ENCODE measurements at places on chromosomes 3 and 15.
A peak's percentile ranks its signal among the peaks of the same experiment; 100 is the strongest.

DNA sequence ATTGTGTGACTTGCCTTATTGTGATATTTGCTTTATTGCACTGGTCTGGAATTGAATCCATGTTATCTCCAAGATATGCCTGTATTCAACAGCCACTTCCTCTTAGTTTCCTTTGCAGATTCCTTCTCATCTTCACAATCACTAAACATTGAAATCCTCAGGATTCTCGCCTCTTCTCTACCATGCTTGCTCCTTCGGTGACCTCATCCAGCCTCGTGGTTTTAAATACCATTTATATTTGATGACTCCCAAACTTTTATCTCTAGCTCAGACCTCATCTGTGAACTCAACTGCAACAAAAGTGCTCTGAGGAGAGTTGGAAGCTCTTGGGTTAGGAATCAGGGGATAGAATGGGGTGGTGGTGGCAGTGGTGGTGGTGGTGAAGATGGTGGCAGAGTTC is 19.9 kb downstream of the POLR2M start:
- DNase-seq: no peak

GRCh38 chr15:63701365-63701764 is 104.2 kb downstream of the FBXL22 start:
- DNase-seq: no peak

GRCh38 chr3:27677565-27677964 is 44.6 kb downstream of the EOMES start:
- no peak for DNase-seq

DNA sequence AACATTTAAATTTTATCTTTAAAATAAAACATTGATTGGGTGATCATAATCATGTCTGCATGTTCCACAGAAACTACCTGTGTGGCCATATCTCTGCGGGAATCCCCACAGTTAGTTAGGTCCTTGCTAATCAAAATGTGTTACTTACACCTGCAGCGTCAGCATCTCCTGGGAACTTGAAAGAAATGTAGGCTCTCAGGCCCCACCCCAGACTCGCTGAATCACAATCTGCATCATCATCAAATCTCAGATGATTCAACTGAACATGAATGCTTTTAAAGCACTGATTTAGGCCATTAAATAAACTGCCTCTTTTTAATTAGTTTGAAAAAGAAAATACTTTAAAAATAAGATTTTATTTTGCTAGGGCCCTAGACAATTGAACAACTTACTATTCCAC is 577.8 kb downstream of the PYDC2 start:
- no peak for DNase-seq

- DNase-seq: no peak
These were observed 58.8 kb downstream of the TNIK start for GRCh38 chr3:171401432-171401831.

DNA sequence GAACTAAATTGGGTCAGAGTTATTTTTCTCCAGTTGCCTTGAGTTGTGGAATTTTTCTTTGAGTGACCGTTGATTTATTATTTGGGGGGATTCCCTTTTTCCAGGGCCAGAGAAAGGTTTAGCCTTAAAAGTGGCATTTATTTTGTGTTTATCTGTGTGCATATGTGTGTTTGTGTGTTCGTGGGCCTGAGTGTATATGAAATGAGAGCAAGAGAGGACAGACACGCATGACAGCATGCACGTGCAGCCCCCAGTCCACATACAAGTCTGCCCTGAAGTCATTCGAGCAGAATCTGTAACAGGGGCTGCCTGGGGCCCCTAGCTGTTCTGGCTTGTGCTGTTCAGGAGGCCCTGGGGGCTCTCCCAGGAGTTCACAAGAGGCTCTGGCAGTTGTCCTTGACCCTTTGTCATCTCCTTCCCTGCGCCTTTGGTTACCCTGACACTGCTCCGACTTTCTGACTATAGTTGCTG is 18.3 kb upstream of the TRAK1 start:
- DNase-seq: no peak

DNA sequence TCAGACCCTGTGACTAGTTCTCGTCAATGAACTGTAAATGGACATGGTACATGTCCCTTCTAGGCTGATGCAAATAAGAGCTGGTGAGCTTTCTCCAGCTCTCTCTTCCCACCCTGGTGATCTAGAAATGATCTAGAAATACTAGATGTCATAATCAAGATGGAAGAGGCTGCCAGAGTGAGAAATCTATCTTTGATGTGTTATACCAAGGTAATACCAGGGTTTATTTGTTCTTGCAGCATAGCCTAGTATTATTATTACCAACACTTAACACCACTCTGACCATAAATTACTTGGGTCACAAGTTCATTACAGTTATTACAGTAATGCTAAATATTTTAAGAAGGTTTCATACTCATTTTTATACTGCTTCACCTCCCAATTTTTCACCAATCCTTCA is 138.4 kb upstream of the LMCD1 start:
- DNase-seq: no peak

- no peak for DNase-seq
These were observed 51.7 kb downstream of the EIF4E3 start for GRCh38 chr3:71673486-71673885.

DNA sequence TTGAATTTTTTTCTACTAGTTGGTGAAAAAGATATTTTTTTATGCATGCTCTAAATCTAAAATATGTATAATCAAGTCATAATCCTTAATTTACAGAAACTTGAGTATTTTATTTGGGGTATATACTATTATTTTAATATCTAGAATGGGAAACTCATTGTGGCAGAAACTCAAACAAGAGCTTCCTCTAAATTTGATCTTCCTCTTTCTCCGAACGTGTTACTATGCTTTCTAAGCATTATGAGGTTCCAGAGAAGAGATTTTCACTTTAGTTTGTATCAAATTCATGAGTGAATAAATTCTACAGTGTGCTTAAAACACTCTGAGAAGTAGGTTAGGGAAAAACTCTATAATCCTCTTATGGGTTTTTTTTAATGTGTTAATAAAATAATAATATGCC is 173.1 kb downstream of the POTEB3 start:
- DNase-seq: no peak

- DNase-seq: peak; percentile 87
These were observed at the start of gene CPEB1 for GRCh38 chr15:82647045-82647834. CPEB1 (minus strand) TSS chr15:82647363; CDS start chr15:82628459, 18,904 bp downstream.

DNA sequence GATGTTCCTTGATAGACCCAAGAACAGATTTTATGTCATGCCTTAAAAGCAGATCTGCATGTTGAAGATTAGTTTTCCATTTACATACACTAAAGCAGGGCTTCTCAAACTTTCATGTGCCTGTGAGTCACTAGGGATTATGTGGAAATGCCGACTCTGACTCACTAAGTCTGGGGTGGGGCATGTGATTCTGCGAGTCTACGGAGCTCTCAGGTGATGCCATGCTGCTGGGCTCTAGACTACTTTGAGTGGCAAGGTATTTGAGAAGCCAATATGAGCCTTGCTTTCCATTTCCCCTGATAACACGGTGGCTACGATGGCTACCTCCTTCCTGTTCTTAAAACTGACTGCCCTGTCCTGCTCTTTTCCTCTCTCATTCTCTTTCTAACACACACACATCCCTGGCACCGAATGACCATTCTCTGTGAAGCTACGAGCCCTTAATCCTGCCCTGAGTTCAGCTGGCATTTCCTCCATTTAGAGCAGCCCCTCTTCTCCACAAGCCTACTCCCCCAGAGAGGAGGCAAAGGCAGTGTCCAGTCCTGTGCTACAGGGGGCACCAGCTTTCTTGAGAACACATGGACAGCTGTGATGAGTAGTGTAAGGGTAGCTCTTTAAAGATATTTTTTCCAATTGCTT is 39.7 kb upstream of the PYGO1 start:
- DNase-seq: no peak

DNA sequence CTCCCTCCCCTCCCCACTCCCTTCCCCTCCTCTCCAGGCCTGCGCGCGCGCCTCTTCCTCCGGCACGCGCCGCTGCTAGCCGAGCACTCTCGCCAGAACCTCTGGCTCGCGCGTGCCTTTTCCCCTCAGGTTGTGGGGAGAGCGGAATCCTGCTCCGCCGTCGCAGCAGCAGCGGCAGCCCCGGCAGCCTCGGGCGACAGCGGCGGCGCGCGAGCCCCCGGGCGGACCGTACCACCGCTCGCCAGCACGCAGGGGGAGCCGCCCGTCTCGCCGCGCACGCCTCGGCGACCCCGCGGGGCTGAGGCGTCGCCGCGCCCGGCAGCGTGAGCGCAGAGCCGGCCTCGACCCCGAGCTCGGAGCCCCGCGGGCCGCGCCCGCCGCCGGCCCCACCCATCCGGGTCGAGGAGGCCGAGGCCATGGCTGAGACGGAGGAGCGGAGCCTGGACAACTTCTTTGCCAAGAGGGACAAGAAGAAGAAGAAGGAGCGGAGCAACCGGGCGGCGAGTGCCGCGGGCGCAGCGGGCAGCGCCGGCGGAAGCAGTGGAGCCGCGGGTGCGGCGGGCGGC is at the start of gene CDV3:
Gene CDV3, plus strand, starts transcription at position 58 of the 566 bp plus-strand sequence. Its CDS starts 359 bp downstream, at position 417.
- DNase-seq: no peak
